Retina (tissue), 1 donor: ENCODE measurements at places on chromosomes 5 and 9.

DNA sequence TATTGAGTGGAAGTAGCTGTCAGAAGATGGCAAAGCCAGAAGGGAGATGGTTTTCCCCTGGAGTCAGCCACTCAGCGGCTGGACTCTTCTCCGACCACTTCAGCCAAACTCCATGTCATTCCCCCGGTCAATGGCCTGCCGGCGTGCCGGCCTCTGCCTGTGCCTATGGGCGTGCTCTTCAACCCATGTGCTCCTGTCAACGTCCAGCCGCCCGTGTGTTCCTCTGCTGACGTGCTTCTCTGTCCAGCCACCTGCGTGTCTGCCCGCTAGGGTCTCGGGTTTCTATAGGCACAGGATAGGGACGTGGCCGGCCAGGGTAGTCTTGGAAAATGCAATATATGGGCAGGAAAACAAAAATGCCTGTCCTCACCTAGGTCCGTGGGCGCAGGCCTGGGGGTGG is 77.7 kb upstream of the RUFY1 start:
- DNase-seq = no peak

- DNase-seq = no peak
These were observed 1.5 kb downstream of the ASS1 start for GRCh38 chr9:130446101-130446861.

- no peak for DNase-seq
These were observed 13.3 kb downstream of the SLC25A46 start for GRCh38 chr5:110751902-110752762.

- no peak for DNase-seq
These were observed 26.9 kb downstream of the PRLR start for GRCh38 chr5:35203403-35203802.

DNA sequence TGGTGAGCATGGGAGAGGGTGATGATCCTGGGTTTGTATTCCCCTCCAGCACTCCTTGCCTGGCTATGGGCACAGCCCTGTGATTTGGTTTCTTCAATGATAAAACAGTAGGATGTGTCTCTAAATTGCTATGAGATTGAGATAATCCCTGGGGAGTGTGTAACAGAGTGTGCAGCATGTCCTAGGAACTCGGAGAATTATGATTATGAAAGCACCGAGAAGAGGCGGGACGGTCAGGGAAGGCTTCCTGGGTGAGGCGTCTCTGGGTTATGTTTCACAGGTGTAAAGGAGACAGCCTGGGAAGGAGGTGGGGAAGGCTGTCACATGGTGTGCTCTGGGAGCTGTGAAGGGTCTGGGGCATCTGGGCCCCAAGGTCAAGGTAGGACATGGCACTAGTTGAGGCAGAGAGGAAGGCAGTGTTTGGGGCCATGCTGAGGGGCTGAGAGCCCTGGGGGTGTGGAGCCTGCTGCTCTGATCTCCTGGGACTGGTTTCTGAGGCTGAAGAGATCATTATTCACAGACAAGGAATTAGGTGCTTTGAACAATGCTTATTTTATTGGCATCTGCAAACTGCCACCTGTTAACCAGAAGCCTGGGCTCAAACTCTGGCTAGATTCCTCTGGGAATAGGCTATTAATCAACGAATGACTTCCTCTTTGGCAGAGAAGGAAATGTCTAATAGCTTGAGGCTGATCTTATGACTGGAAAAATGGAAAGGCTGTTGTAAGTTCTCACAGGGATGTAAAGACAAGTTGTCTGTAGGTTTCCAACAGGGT is 73.8 kb upstream of the IL12B start:
- no peak for DNase-seq

GRCh38 chr5:52985306-52985705 is 3.8 kb upstream of the ITGA2 start:
- DNase-seq = no peak

GRCh38 chr9:80995759-80996158 is 693.6 kb downstream of the TLE1 start:
- no peak for DNase-seq

DNA sequence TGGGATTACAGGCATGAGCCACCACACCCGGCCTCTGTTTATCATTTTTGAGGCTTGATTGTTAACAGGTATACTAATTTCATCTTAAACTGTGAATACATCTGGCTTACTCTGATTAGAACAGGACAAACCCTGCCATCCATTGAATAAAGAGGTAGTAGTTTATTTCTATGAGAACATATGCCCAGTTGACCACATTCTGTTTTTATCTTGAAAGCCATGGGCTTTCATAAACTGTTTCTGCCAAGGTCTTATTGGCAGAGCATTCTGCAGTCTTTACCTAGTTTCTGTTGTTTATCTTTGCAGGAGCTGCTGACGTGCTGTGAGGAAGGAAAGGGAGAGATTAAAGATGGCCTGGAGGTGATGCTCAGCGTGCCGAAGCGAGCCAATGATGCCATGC is 184.9 kb upstream of the OTULINL start:
- DNase-seq = no peak

- DNase-seq = no peak
These were observed 4.7 kb upstream of the RXRA start for GRCh38 chr9:134321531-134321930.

GRCh38 chr9:16484180-16484579 is 386.3 kb downstream of the BNC2 start:
- no peak for DNase-seq

GRCh38 chr9:105673850-105674387 is 11.7 kb downstream of the TAL2 start:
- DNase-seq = no peak

DNA sequence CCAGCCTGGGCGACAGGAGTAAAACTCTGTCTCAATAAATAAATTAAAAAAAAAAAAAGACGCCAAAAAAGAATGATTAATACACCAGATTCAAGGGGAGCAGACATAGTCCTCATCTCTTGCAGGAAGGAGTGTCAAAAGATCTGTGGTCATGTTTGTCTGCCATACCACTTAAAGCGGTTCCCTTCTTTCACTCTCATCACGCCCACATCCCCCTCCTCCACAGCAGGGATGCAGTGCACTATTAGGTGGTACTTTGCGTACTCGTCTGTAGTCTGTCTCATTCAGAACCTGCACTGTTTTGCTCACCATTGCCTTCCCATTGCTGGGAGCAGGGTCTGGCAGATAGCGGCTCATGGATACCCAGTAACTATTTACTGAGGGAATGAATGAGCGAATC is 11.2 kb downstream of the CDHR2 start:
- DNase-seq = no peak

- DNase-seq = peak; percentile 62
These were observed 545 bp downstream of the PALM2AKAP2 start for GRCh38 chr9:109780453-109781033.

DNA sequence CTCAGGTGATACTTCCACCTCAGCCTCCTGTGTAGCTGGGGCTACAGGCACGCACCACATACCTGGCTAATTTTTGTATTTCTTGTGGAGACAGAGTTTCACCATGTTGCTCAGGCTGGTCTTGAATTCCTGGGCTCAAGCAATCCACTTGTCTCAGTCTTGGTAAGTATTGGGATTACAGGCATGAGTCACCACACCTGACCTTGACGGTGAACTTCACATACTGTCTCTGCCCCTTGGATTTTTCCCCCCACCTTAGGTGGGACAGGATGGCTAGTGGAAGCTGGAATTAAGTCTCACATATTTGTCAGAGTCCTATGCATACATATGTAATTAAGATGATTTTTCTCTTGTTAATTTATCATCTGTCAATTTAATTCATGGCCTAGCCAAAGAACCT is 20.9 kb upstream of the RFK start:
- no peak for DNase-seq

DNA sequence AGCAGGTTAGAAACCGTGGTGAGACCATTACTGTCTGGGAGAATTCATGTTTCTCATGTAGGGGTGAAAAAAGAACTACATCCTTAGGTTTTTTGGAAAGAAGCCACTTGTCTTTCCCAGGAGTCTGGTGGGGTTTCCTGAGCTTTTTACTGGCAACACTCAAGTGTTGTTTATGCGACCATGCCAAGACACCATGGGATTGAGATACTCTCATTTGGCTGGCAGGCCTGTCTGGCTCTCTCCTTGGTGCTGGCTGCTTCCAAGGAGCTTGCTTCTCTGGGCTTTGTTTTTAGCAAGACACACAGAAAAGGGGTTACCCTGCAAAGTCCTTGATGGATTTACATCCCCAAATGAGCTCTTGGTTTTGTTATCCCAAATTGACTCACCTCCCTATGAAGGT is 80.9 kb upstream of the ISL1 start:
- DNase-seq = no peak

DNA sequence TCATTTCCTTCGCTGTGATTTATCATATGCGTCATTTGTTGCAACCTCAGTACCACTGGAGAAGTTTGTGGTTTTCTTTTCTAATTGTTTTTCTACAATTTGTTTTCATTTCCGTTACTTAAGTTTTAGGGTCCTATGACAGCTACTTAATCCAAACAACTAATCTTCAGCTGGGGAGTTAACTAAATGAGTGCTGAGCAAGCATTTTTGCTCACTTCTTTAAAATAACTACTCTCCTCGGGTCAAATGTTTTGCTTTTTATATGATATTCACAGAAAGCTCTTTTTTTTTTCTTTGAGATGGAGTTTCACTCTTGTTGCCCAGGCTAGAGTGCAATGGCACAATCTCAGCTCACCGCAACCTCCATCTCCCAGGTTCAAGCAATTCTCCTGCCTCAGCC is 14.6 kb upstream of the ICE1 start:
- DNase-seq = no peak

DNA sequence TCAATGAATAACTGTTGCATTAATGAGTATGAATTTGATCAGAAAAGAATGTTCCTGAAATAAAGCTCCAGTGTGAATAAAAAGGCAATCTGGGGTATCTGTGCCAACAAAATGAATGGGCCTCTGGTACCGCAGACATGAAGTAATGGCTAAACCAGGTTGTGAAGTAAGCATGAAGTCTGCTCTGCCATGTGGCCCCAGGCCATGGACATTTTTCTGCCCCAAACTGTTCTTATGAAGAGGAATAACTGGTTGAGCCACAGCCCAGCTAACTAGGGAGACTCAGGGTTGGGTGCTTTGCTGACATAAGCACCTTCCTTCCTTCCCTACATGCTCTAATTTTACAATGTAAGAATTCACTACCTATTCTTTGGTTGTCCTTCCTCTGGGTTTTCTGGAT is 147.4 kb upstream of the LRRTM2 start:
- no peak for DNase-seq

DNA sequence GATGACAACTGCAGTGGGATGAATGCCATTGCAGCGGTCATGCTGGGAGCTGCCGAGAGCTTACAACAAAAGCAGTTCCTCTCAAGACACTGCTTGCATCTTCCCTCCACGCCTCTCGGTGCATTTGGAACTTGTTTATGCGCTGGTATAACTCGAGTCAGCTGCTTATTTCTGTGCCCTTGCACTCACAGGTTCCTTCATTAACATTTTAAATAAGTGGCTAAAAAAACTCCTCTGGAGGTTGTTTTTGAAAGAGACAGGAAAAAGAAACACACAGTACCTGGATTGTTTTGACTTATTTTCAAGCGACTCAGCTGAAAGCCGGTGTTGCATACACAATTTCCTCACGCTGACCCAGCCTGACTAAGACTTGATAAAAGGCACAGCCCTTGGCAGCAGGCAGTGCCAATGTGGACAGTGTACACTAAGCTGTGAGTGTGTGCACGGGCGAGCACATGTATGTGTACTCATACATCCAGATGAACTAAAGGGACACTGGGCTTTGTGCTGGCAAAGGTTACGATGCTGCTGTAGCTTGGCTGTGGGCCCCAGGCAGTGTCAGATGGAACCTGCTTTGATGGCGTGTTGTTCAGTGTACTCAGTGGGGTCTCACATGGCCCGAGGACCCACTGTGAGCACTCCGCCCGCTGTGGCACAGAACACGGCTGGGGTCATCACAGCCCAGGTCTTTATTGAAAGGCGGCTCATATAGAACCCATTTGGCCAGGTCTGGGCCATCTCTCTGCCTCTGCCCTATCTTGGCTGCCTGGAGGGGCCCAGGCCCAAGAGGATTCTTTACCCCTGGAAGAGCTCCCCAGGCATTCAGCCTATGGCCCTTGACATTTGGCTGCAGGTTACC is 92.3 kb downstream of the ANKRD33B start:
- DNase-seq = no peak

GRCh38 chr5:80594810-80595209 is 24.7 kb upstream of the ANKRD34B start:
- no peak for DNase-seq

DNA sequence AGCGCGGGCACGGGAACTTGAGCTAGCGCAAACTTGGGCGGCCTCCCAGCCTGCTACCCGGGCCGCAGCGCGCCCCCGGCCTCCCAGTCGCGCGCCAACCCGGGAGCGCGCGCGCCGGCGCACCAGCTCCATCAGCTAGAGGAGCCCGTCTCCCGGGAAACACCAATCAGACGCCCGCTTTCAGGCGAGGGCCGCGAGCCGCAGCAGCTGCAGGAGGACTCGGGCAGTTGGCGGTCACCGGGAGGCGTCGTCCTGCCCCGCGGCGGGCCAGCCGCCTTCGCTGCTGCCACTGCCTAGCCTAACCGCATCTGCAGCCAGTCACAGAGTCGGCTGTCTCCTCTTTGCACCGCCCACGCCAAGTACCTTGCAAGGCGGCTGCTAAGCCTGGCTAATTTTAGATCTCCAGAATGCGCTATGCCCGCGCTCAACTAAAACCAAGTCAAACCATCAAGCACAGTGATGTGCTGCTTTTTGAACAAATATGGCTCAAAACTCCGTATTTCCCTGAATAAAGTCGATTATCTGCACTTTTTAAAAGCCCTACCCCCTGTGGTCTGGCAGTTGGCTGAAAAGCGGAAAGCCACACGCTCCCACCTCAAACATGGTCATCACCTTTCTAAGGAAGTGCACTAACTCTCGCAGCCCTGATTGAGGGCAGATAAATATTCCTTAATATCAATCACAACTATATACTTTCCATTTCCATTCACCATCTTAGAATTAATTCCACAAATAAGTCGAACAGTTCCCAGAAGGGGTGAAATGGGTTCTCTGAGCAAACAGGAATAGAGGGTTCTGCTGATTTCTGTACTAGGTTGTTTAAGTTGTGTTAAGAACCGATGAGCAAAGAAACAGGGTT is 221.8 kb downstream of the MEF2C start:
- DNase-seq = peak; percentile 99

DNA sequence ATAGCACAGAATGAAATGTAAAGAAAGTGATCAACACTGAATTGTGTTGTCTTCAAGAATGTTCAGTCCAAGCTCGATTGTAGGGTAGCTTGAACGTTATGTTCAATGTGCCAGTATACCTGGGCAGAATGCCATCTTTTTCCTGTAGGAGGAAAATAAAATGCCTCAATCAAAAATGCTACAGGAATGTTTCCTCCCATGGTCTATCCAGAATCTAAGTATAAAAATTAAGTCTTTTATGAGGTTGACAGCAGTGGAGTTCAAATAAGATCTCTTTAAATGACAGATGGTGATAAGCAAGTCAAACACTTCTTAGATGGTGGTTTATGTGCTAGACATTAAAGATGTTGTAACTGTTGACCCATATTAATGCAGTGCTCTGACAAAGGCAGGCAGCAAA is 488.6 kb downstream of the CSNK1G3 start:
- no peak for DNase-seq
